ENCODE measurements at places on chromosomes 5 and 9.
A peak's percentile ranks its signal among the peaks of the same experiment; 100 is the strongest.

DNA sequence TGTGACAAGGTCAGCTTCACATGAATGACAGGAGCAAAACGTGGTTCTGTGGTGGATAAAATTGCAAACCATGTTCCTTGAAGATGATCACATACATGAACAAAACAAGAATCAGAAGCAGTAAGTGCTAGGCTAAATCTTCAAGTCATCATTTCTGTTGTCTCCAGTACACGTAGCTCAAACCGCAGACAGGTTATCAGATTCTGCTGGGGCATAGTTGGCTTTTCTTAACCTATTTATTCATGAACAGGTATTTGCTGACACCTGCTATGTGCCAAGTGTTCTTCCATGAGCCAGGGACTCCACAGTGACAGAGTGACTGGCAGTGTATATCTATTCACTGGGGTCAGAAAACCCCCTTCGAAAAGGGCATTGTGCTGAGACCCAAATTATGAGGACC lies 20.8 kb downstream of the MFAP3 start:
- no peak for DNase-seq

GRCh38 chr9:111719541-111719940 lies 58.1 kb downstream of the GNG10 start:
- DNase-seq = no peak

DNA sequence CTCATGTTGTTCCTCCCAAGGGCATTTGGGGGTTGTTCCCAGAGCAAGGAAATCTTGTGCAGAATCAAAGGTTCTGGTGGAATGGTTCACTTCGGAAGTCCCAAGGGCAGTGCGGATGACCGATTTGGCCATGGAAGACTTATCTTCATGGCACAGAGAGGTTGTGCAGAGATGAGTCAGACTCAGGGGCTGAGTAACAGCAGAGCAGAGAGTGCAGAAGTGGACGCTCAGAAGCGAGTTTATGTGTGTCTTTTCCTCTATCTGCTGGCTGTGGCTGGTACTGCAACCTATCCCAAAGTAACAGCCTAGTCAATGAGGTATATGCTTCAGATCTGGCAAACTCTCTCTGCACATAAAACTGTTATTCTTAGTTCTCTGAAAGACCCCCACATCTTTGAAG lies 118.1 kb downstream of the DPYSL3 start:
- peak; percentile 30 for DNase-seq

- DNase-seq = no peak
Observed at GRCh38 chr5:34751807-34752736, 86.9 kb upstream of the TTC23L start.

DNA sequence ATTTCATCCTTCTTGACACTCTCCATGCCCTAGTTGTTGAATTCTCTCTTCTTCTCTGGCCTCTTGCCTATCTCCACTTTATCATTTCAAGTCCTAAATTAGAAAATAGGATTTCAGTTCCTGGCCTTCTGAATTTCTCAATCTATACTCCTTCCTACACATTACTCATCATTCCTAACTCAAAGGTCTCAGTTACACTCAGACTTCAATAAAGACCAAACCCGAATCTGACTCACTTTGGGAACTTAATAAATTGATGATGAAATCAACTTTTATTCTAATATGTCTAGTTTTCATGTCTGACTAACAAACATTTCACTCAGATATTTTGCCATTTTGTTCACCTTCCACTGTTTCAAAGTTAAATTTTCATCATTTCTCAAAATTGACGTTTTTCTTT lies 113.6 kb upstream of the TSLP start:
- no peak for DNase-seq

DNA sequence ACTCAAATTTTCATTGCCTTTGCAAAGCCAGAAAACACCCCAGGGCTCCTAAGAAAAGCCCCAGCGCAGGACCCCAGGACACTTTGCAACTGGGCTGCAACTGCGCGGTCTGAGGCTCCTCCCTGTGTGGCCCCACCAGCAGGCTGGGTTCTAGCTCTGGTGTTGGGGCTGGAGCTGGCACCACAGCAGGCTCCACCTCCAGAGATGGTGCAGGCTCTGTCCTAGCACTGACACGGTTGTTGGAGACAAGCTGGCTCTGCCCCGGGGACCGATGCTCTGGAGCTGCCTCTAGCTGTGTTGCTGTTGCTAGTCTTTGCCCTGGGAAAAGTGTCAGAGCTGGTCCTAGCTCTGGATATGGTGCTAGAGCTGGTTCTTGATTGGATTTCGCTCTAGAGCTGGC lies 13.6 kb downstream of the LCN10 start:
- no peak for DNase-seq

DNA sequence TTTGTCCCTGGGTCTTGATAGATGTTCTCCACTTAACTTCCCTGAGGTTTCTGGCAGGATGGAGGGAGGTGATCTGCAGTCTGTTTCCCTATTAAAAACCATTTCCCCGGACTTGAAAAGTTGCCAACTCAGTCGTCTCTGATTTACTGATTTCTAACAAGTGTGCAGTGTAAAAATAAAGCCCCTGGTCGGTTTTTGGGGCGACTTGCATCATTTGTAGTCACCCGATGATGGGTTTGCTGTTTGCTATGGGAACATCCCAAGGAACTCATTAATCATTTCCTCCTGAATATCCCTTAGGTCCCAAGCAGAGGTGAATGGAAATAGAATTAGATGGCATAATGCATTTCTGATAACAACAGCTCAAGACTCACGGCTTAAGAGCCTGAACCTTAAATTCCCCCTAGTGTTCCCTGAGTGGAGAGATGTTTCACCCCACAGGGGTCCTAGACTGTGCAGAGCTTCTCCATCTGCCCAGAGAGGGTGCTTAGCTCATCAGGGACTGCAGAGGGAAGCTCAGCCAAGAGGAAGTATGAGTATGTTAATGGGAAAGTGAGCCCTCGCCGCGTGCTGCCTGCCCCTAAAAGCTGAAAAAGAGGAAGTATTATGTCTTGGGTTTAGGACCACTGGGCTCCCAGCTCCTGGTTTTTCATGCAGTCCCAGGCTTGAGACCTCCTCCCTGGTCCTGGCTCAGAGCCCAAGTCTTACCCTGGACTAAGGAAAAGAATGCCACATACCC lies 115.1 kb upstream of the DAP start:
- DNase-seq = no peak

DNA sequence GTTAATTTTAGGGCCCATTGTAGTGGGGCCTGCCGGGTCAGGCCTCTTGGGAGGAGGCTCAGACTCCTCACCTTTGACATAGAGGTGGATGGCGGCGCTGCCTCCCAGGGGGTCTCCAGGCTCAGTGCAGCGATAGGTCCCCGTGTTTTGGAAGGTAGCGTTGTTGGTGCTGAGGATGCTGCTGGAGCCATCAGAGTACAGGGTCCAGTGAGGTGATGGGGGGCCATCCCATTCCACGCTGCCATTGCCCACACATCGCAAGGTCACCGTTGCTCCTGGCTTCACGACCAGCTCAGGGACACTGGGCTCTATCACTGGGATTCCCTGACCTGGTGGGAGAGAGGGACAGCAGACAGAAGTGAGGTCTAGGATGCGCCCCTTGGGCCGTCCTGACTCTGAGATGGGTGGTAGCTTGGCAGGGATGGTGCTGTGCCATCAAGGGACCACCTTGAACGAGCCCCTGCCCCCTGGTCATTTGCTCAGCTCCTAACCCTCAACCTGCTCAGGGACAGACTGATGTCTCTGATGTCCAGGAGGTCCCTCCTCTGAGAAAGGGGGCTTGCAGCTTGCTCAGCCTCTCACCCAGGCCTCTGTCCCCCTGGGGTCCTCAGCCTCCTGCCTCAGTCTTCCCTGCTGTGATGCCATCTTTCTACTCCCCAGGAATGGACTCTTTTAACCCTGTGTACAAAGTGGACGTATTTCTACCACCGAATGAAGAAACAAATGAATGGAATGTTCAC lies 5.5 kb downstream of the CSF1R start:
- no peak for DNase-seq

DNA sequence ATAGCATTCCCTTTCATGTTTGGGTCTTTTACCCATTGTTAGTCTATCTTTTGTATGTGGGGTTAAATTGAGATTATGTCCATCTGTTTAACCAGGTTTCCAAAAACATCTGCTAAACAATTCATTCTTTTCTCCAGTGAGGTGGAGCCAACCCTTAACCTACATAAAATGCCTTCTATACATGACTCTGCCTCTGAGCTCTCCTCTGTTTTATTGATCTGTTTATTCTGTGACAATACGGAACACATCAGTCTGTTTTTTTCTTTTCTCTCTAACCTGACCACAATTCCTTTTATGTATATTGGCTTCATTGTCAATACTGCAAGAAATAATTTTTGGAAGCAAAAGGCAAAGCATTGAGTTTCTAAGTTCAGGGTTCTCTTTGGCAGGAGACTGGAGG lies 9.9 kb upstream of the ARL15 start:
- DNase-seq = no peak
